ENCODE measurements at places on chromosomes 1 and 21. TPM values are rescaled to one million over a fixed set of nuclear protein-coding genes. Genes with fewer than 3 reads are reported as not detected.

Gene TTC22
- 27.7 TPM for polyA plus RNA-seq

Gene KCNK1
- 6.6 TPM for polyA plus RNA-seq

Gene AKR7A3
- 249 TPM for polyA plus RNA-seq

Gene FOXD2
- polyA plus RNA-seq: 0.19 TPM

Gene LMX1A
- 0.39 TPM for polyA plus RNA-seq

Gene HTR6
- not detected for polyA plus RNA-seq

Gene RHBG
- polyA plus RNA-seq: 0.27 TPM

Gene RGS13
- polyA plus RNA-seq: 14.6 TPM

Gene APCS
- 0.07 TPM for polyA plus RNA-seq

Measured in small intestine (tissue), 16 donors.